ENCODE measurements at places on chromosomes 7 and 10.

DNA sequence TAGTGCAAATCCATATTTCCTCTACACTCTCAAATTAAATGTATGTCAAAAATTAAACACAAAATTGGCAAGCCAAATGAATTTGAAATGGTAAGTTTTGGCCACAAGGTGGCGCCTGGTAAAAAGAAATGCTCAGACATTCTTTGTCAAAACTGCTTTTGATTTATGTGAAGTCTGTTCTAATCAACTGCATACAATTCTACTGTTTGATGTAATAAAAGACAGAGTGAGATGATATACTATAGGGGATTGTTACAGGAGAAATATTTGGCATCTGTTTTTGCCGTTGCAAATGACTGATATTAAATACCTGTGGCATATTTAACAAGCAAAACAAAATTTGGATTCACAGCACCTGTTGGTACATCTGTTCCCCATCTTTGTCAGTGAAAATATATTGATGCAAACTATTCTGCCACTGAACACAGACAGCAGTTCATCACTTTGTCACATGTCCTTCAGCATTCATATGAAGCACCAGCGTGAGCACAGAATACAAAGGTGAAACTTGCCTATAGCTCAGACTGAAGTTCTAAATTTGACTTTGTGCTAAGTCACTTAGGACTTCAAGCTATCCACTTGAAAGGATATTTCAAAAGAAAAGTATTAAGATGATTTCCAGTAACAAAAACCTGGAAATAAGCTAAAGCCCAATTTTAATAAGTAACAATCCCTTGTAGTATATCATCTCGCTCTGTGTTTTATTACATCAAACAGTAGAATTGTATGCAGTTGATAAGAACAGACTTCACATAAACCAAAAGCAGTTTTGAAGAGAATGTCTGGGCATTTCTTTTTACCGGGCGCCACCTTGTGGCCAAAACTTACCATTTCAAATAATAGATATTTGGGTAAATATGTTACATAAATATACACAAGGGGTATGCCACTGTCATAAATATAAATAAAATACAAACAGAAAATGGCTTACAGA lies 10.2 kb upstream of the CH25H start:
- peak; percentile 66 for DNase-seq

DNA sequence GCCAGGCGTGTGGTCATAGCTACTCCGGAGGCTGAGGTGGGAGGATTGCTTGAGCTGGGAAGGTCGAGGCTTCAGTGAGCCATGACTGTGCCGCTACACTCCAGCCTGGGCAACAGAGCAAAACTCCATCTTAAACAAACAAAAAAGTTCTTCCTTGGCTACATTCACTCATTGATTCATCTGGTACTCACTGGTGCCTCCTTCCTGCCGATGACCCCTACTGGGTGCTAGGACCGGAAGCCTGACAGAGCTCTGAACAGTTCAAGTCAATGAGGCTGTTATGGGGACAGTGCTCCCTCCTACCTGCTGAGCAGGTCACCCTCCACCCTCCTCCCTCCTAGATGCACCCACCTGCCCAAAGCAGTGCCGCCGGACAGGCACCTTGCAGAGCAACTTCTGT lies 4.9 kb downstream of the PCOLCE start:
- DNase-seq: no peak

GRCh38 chr10:121531076-121531829 lies 67.0 kb downstream of the FGFR2 start:
- DNase-seq: no peak

DNA sequence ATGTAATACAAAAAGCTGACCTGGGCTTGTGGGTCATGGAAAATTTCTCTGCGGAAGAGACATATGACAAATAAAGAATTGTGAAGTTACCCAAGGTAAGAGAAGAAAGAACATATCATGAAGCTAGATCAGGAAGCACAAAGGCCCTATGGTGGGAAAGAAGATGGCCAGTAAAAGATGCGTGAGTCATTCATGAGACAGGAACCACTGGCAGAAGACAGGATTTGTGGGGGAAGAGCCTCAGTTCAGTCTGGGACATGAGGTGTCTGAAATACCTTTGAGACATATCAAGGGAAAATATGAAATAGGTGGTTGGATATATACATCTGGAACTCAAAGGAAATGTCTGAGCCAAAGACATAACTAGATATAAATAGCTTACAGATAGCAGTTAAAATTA lies 27.7 kb upstream of the AMPH start:
- no peak for DNase-seq

- DNase-seq: peak; percentile 81
Observed at GRCh38 chr10:15168291-15168785, at the start of gene NMT2. NMT2 (minus strand) TSS chr10:15168693; CDS start chr10:15168612, 81 bp downstream.

DNA sequence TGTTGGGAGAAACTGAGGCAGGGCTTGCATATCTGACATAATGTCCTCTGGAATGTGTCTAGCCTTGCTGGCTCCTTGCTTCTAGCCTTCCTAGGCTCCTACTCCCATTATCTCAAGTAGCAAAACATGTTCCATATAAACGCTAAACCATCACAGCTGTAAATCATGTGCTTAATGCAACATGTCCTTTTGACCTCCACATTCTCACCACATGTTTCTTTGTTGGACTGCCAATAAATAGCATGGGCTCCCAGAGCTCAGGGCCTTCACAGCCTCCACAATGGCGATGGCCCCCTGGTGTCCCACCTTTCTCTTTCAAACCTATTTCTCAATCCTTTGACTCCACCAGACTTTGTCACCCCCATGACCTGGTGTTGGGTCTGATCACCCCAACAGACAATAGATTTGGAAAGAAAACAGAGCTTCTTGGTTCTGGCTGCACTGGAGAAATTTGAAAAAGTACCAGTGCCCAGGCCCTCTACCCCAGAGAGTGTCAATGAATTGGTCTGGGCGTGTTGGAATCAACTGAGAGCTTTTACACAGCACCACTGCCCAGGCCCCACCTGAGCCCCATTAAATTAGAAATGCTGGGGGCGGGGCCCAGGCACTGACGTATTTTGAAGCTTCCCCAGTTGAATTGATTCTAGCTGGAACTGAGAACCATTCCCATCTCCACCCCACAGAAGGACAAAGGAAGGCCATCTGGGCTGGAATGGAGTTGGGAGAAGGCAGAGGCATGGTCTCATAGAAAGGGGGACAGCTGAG lies 41.3 kb upstream of the GGCT start:
- DNase-seq: no peak

DNA sequence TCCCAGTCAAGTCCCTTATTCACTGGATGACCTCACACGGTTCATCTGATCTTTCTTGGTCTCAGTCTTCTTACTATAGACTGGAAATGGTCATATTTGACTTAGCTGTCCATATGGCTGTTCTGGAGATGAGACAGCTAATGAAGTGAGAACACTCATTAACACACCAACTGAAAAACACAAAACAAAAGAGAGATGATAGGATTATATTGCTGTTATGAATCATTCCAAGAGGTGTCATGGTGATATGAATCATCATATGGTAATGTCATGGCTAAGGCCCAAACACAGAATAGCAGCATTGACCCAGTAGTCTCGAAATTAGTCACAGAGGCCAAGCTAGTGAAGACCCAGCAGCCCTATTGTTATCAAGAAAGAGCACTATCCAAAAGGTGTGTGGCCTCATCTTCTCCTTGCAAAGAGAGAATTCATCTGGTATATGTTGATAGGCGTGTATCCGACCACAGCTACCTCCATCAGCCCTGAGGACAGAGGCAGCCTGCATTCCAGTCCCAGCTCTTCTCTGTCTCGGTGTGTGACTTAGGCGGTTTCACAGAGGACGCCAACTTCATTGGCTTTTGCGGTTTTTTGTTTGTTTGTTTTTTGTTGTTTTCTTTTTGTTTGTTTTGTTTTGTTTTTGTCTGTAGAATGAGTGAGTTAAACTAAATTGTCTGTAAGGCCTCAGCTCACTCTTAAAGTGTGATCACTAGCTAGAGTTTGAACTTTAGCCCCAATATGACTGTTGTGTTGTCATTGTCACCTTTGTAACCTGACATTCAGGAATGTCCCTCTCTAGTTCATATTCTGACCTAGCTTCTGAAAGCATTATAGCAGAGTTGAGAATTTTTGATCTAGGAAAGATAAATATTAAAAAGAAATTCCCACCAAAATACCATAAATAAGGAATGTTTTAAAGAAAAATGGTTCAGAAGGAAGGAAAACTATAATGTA lies 97.4 kb upstream of the PDCD4 start:
- peak; percentile 47 for DNase-seq

GRCh38 chr7:149790146-149790548 lies 16.8 kb upstream of the ZNF467 start:
- peak; percentile 15 for DNase-seq

- no peak for DNase-seq
Observed at GRCh38 chr7:132895231-132895630, 186.7 kb downstream of the CHCHD3 start.

GRCh38 chr7:142908921-142909890 lies 23.7 kb upstream of the TRPV6 start:
- no peak for DNase-seq

- DNase-seq: no peak
Observed at GRCh38 chr7:105228555-105228954, 160.2 kb downstream of the SRPK2 start.

DNA sequence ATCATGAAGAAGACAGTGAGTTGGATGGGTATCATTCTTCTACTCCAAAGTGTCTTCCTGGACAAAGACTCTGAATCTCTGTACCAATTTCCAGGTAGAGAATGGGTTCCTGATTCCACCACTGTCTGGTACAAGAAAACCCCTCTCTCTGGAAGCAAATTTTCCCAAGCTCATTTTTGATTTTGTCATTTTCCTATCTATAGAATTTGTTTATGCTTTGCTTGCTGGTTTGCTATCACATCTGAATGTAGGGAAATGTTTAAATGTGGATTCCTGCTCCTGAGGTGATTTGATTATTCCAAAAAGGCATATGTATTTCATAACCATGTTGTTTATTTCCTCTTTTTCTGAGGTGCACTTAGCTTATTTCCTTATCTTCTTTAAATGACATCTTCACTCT lies at the start of gene TAS2R16:
Gene TAS2R16 (minus strand): TSS at position 101 of the 400 bp plus-strand sequence. CDS start 66 bp downstream, at position 35.
- DNase-seq: no peak

DNA sequence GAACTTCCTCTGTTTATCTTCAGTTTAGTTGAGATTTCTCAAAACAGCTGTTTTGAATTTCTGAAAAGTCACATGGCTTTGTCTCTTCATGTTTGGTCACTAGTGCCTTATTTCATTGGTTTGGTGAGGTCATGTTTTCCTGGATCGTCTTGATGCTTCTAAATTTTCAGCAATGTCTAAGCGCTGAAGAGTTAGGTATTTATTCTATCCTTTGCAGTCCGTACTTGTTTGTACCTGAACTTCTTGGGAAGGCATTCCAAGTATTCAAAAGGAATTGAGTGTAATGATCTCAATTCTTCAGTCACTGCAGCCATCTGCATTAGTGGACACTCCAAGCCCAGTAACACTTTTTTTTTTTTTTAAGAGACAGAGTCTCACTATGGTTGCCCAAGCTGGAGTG lies 67.7 kb downstream of the HERC4 start:
- no peak for DNase-seq

- DNase-seq: no peak
Observed at GRCh38 chr10:25280076-25280475, 105.3 kb downstream of the GPR158 start.

- DNase-seq: no peak
Observed at GRCh38 chr10:79375321-79376077, 28.2 kb downstream of the PPIF start.

DNA sequence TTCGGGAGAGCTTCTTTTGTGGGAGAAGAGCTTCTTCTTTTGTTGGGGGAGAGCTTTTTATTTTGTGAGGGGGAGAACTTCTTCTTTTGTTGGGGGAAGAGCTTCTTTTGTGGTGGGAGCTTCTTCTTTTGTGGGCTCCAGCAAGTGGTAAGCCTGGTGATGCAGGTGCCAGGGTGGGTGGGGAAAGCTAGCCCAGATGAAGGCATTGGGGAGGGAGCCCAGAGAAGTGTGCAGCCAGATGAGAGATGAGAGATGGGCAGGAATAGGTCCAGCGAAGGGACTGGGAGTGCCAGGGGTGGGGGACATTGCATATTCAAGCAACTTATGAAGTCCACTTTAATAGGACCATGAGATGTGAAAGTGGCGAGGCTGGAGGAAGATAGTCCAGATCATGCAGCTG lies 9.7 kb downstream of the ADRA2A start:
- no peak for DNase-seq

DNA sequence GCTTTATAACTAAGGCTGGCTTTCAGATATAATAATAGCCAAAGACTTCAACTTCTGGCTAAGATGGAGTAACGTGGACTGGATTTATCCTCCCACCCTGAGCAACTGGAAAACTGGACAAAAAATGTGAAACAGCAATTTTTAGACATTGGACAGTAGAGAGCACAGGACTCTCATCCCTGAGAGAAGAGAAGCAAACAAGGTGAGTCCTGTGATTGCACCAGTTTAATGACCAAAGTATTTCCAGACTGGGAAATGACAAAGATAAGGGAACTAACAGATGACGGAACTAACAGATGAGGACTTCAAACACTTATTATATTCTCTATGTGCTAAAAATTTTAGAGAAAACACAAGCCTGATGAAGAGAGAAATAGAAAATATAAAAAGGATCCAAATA lies 175.7 kb upstream of the SLC25A13 start:
- no peak for DNase-seq

DNA sequence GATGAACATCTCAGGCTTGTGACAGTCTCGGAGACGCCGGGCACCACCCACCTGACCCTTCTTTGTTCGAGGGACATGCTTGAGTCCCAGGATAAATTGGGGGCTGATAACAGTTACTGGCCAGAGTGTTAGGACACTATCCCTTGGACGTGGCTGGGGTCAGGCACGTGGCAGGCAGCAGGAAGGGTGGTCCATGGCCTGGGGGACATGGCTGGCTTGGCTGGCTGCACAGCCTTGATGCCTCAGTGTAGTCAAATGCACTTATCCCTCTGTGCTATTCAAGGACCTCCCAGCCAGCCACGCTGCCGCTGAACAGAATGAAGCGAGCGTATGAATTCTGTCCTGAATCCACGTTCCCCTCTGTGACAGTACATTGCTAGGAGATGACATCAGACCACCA lies 662.0 kb upstream of the FOXK1 start:
- no peak for DNase-seq

- DNase-seq: no peak
Observed at GRCh38 chr7:89988074-89988473, 166.2 kb upstream of the STEAP1 start.

DNA sequence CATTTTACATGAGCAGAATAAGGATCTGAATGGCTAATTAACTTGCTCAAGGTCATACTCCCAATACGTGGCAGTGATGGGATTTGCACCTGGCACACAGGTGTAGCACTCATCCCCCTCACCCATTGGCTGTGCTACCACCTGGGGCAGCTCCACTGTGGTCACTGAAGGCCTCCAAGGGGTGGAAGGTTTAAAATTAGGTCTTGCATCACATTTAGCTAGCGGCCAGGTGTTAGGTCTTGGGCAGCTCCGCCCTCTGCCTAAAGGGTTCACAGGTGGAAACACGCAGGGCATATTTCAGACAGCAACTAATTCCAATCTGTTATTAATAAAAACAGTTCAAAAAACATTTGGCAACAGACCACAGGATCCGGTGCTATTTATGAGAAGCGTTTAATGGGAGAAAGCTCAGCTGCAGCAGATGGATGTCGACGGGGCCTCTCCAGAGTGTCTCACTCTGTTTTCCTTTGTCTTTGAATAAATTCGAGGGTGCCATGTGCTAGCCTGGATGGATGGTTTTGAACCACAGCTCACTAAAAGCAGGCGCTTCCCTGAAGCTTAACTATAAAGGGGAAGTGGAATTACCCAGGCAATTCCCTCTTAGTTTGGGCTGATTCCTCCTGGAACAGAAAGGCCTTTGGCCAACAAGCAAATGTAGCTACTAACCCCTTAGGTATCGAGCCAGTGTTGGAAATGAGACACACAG lies 1017.6 kb downstream of the TYW1 start:
- DNase-seq: no peak
